ENCODE measurements at places on chromosomes 1 and 21. TPM values are rescaled to one million over a fixed set of nuclear protein-coding genes. Genes with fewer than 3 reads are reported as not detected.

DNA sequence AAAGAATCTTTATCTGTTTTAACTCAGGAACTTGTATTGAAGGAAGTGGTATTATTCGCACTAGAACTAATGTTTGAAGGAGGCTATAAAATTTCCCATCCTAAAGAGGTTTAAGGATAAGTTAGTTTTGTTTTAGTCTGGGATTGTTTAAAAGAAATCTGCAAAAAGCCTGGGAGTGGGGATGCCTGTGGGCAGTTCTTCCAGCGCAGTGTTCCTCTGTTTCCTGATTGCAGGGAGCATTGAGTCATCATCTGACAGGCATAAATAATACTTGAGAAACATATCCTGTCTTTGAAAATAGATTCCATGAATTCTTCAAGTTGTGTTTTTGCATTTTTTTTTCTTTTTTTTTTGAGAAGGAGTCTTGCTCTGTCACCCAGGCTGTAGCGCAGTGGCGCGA is 350.8 kb upstream of the PTBP2 start:
- DNase-seq: peak; percentile 79

PRAMEF25 gene
- not detected for total RNA-seq

DNA sequence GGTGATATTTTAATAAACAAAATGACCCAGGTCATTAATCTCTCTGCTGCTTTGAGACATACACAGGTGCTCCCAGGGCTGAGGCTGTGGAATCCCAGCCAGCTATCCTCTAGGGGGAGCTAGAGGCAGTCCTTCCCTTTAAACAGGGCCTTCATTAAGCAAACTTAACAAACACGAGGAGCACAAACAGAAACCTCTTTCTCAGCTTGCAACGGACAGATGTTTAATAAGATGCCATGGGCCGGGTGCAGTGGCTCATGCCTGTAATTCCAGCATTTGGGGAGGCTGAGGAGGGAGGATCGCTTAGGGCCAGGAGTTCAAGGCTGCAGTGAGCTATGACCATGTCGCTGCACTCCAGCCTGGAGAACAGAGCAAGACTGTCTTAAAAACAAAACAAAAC is 106.7 kb downstream of the HIVEP3 start:
- DNase-seq: peak; percentile 28

- no peak for DNase-seq
Observed at GRCh38 chr1:40687661-40688060, 3.8 kb upstream of the NFYC start.

CGN gene
- total RNA-seq: 5.3 TPM

DNA sequence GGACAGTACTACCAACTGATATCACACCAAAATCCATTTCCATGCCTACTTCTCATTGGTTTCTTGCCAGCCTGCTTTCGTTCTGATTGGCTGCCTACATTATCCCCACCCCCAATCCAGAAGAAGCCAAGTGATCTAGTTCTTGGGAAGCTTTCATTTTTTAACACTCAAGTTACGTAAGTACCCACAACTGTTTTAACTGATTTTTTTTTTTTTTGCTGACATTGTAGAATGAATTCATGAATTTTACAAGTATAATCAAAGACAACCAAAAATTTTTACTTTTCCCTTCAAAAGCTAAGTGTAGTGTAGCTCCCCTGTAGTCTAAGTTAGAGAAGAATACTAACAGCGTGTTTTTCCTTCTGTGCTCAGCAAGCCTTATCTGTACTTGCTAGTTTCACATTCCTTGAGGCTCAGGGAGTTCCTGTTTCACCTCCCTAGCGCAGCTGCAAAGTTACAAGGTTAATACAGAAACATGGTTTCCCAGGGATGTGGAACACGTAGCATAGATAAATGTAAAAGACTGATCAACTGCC is at the start of gene SLC9C2:
SLC9C2 (minus strand) TSS at position 17 of the 536 bp plus-strand sequence. CDS start 1,296 bp downstream, outside the sequence.
- DNase-seq: peak; percentile 74

HNRNPR gene
- 85.7 TPM for total RNA-seq

DNA sequence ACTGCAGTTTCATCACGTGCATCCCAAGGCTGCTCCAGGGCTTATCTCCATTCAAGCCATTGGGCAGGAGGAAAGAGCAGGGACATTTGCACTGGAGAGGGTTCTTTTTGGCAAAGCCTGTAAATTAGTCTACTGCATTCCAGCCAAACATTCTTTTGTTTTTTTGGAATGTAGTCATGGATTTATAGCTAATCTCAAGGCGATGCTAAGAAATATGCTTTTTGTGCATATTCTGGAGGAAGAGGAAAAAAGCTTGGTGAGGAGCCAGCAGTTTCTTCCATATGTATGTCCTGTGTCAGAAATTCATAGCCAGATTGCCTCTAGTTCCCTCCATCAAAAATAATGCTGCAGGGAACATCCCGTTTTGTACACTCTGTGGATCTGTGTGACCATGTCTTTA is 221.4 kb downstream of the BACH1 start:
- peak; percentile 30 for DNase-seq

FAM151A gene
- not detected for total RNA-seq

DNA sequence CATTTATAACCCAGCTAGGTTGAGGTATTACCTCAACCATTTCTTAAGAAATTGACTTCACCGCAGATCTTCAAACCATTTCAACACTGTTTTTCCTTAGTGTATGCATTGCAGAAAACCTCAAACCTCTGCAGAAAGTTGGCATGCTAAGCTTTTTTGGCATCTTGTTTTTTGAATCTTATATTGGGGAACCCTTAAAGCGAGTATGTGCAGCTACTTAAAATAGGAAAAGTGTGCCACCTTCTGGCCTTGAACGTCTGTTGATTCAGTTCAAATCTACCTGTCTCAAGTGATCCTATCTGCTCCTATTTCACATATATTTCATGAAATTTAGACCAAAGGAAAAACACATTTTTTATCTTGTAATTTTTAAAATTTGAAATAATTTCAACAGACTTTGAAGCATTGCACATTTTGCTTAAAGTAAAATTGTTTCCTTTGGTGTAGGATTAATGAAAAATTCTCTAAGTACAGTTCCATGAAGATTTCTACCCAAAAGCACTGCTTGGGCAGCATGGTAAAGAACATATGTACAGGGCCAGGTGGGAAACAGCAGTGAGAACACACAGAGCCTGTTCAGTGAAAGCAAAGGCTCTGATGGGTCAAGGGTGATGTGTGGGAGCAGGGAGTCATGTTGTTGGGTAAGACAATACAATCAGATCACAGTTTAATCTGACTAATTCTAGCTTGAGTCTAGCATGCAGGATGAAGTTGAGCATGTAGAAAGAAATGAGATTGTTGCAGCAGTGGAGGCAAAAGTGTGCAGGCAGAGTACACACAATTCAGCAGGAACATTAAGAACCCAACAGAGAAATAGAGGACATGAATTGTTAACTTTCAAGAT is 17.2 kb downstream of the HENMT1 start:
- DNase-seq: peak; percentile 75

DNA sequence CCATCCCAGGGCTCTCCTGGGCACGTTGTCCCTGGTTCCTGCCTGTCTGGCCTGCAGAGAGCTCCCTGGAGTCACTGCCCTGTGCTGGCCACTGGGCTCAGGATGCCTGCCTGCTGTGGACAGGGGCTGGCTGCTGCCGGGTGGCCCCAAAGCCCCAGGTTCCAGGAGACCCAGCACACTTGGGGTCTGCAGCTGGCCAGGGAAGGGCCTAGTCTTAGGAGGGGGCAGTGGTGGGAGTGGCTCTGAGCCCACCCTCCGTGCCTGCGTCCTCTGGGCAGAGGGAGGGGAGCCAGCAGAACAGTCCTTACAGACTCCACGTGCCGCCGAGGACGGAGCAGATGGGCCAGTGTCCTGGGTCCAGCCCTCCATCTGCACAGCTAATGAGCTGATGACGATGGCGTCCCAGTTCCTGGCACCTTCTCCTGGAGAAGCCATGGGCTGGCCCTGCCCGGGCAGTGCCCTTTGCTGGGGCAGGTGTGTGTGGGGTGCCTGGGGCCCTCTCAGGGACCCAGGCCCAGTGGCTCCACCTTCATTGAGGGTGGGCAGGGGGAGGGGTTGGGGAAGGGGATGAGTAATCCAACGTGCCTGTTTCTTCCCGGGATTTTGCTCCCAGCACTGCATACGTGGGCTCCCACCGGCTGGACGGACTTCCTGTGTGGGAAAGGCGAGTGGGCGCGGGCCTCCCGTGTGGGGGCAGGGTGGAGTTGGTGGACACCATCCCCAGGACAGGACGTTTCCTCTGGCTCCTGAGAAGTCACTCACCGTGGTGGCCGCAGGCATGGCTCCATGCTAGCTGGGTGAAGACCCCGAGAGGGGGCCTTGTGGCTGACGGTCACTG is 6.8 kb upstream of the PLCH2 start:
- no peak for DNase-seq

Measured in umbilical cord (tissue), 2 donors.